Tibial nerve (tissue), 4 donors: ENCODE measurements at places on chromosomes 4 and X. TPM values are rescaled to one million over a fixed set of nuclear protein-coding genes. Genes with fewer than 3 reads are reported as not detected.

DNA sequence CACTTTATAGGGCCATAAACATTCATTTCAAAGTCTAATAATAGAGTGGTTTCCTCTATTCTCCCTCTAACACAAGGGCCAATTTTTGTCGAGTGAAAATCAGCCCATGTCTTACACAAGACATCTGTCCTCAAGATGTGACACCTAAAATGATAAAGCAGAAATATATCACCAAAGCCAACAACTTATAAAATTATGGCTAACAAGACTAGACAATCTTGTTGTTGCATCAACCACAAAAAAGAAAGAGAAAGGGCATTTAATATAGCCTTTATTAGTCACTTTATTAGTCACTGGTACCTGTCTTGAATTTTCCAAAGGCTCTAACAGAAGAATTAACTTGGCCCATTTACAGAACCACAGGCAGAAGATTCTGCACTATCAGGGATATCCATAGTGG lies 161.6 kb downstream of the SMIM20 start:
- DNase-seq = no peak

DNA sequence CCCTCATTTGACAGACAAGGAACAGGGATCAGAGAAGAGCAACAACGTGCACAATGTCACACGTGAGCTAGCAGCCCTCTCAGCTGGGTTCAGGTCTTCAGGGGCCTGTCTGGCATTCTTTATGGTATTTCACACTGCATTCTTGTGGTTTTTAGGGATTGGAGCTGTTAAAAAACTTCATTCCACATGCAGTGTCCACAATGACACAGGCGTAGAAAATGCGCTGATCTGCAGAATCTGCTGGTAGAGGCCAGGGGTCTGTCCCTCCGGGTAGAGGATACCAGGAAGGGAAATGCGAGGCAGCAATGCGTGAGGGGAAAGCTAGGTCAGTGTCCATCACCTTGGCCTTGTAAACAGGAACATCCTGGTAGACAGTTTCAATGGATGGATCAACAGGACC lies 36.6 kb downstream of the MAP7D3 start:
- DNase-seq = no peak

DNA sequence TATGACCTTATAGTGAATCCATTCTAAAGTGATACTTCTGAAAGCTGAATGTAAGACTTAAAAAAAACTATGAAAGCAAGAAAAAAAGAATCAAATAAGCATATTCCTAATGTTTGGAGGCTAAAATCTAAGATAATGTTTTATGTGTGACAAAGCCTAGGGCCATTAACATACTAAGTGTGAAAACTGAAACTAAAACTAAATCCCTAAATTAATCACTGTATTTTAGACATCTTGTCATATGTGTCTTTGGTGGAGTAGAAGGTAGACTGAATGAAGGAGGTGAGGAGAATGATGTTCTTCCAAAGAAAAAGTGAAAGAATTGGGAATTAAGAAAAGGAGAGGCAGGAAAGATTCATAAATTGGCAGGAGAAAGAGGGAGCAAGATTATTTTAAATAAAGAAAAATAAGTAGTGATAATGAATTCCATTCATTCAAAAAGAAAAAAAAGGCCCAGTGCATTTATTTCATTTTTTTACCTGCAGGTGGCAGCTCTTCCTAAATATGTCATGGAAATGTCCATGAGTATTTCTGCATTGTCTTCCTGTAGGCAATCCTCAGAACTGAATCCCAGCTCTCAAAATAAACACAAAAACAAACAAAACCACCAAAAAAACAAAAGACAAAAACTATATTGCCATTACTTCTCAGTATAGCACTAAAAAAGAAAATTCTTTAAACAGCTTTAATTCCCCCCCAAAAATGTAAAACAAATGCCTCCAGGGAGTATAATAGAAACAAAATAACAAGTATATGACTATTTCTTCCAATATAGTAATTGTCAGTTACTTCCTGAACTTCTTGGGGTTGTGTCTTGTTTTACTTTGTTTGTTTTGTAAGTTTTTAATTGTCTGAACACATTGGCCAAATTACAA lies 17.0 kb upstream of the AP1AR start:
- no peak for DNase-seq

GRCh38 chr4:147616849-147617172 lies 386 bp upstream of the TMEM184C start:
- DNase-seq = no peak

GRCh38 chrX:26597981-26598380 lies 382.0 kb downstream of the MAGEB5 start:
- DNase-seq = no peak

GRCh38 chr4:31474221-31474620 lies 754.1 kb downstream of the PCDH7 start:
- DNase-seq = no peak

GRCh38 chr4:157280673-157281072 lies 60.1 kb downstream of the GRIA2 start:
- no peak for DNase-seq

GRCh38 chr4:183097231-183098018 lies 1.6 kb upstream of the WWC2 start:
- DNase-seq = no peak

- no peak for DNase-seq
Measured at GRCh38 chrX:6448003-6448402, 86.9 kb downstream of the VCX3A start.

DNA sequence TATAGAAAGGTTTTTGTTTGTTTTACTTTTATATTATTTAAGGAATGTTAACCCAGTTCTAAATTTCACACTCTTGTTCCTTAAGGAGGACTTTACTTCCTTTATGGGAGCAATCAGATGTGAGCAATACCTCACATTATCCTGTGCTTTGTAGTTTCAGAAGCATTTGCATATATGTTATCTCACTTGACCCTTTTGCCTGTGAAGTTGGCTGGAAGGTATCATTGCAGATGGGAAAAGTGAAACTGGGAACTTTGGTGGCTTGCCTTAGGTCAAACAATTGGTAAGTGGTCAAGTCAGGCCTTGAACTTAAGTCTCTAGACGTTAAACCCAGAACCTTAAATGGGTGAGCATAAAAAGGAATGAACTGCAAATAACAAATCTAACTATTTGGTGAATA lies 90.6 kb downstream of the AREG start:
- no peak for DNase-seq

DNA sequence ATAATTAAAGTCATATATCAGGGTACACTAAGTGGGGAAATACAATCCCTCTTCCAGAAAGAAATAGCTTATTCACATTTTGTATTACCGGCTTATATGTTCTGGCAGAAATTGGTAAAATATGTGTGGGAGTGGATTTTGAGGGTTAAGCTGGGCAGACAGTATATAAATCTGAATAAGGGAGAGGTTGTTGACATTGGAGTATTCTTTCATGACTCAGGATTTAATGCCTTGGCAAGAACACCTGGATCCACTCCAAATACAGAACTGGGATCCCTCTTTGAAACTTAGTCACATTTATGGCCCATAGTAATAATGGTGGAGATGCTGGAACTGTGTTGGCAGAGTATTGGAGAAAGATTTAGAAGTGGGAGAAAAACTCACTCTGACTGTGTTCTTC lies 54.3 kb upstream of the TET2 start:
- DNase-seq = no peak

DNA sequence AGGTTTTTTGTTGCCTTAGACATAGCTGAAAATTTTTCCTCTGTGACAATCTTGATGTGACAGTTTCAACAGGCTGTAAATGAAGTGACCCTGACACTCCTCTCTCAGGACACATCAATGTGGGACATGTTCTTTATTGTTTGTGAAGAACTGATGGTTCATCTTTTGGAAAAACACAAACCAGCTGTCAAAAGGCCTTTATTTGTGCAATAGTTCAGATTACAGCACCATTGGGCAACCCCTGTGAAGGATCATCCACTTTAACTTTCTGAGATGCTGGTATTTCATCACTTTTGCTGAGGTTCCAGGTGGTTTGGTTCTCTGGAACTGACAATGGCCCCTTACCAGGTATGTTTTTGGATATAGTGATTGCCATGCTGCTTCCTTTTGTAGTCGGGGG lies 40.3 kb downstream of the OSTC start:
- DNase-seq = no peak

- no peak for DNase-seq
Measured at GRCh38 chr4:73541251-73541650, 59.7 kb downstream of the AFM start.

DNA sequence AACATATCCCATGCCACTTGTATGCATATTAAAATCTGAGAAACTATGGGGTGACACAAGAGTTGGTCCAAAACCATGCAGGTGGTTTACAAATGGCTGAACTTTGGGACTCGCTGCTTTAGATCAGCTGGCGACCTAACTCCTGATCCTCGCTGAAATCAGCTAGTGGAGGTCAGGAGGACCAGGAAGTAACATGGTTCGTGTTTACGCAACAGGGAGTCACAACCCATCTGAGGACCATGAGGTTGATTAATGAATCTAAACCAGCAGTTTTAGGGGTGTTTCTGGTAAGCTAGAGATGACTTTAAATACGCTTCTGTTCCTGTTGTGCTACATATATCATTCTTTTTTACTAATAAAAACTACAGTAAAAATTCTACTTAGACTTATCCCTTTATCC lies 12.9 kb downstream of the TSPAN5 start:
- DNase-seq = no peak

DNA sequence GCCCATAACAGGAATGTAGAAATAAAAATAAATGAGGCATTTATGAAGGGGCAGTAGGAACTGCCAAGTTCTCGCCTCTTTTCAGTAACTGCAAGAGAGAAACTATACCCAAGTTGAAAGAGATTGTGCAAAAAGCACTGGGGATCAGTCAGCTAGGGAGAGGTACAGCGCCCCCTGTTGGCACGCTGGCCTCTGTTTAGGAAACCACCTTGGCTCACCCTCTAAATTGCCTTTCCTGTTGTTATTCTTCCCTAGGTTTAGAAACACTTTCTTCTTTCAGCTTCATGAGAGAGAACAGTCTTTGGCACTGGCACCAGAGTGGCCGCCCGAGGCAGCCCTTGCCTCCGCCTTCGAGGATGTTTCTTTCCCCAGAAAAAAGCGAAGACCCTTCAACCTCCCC lies 348.5 kb downstream of the MID1IP1 start:
- DNase-seq = peak; percentile 83

DNA sequence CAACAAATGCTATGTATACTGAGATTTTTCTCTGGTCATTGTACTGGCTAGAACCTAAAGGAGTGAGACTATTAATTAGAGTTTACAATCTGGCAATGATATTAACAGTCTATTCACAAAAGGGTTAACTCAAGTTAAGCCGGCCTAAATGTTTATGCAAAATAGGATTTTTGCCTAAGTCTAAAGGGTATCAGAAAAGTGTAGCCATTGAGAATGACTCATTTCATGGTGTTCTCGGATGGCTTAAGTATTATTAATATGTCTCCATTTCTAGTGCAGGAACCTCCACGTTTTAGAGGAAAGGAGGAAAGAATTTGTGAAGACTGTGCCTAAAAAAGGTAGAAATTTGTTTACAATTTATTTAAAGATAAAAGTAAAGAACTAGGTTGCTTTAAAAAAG lies 29.8 kb downstream of the DYNLT3 start:
- no peak for DNase-seq

GRCh38 chr4:186534056-186534455 lies 21.3 kb downstream of the MTNR1A start:
- no peak for DNase-seq

DNA sequence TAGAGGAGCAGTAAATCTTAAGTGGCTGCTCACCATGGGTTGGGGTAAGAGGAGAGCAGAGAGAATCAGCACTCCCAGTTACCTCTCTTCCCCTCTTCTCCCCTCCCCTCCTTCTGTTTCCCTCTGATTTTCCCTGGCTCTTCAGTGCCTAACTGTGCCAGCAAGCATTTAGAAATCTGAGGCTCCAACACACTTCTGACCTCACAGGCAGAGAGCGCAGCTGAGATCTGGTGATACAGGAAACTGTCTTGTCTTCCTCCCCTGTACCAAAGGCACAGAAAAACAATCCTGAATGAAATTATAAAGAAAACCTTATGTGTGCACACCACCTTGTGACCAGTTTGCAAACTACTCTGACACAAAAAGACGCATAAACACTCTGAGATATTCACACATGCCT lies 82.4 kb upstream of the SMIM10 start:
- no peak for DNase-seq

DNA sequence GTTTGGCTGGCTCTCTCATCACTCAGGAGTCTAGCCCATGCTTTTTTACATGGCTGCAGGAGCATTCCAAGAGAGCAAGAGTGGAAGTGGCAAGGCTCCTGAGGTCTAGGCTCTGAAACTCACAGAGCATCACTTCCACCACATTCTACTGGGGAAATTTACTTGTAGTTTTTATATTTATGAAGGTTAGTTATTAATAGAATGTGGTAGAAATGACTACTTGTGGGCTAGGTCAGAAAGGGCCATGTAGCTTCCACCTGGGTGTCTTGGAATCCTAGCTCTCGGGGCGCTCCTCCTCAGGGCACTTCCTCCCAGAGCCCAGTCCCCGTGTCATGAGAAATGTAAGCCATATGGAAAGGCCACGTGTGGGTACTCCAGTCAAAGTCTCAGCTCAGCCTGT lies 127.0 kb upstream of the CASK start:
- no peak for DNase-seq

- DNase-seq = no peak
Measured at GRCh38 chr4:185323606-185324005, 72.1 kb downstream of the LRP2BP start.

GRCh38 chr4:92234393-92235176 lies 69.2 kb upstream of the GRID2 start:
- no peak for DNase-seq

DNA sequence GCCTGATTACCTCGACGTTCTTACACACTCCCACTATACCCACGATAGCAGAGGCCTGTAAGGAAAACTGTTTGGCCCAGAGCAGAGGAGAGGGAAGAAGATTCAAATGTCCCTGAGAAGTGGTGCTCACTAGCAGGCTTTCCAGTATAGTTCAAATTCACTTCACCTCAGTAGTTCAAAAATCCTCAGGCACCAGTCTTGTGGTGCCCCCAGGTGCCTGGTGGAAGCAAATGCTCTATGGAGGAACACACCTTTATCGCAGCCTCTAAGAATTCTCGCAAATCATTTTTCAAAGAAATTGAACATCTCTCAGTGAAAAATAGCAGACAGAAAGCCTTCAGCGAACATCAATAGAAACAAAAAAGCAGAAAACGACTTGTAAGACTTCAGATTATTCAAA lies 12.2 kb upstream of the MTMR1 start:
- DNase-seq = no peak

ZC4H2 gene
- total RNA-seq = 22.2 TPM

CWH43 gene
- total RNA-seq = not detected

WAS gene
- 4.8 TPM for total RNA-seq

MGARP gene
- total RNA-seq = not detected

HPGDS gene
- total RNA-seq = 1.1 TPM

MRFAP1L1 gene
- total RNA-seq = 56.4 TPM

ERAS gene
- not detected for total RNA-seq

ETDC gene
- total RNA-seq = not detected

PTPN13 gene
- total RNA-seq = 88.3 TPM

CSAG3 gene
- total RNA-seq = not detected

RBM47 gene
- total RNA-seq = 56.1 TPM

FAT4 gene
- total RNA-seq = 19.0 TPM

LAMTOR3 gene
- 26.8 TPM for total RNA-seq

OR13H1 gene
- total RNA-seq = not detected

GBA3 gene
- not detected for total RNA-seq

TMEM33 gene
- total RNA-seq = 42.8 TPM

XAGE1A gene
- total RNA-seq = not detected

PROM1 gene
- total RNA-seq = not detected
